ENCODE measurements at places on chromosomes 5 and 9.
A peak's percentile ranks its signal among the peaks of the same experiment; 100 is the strongest.

DNA sequence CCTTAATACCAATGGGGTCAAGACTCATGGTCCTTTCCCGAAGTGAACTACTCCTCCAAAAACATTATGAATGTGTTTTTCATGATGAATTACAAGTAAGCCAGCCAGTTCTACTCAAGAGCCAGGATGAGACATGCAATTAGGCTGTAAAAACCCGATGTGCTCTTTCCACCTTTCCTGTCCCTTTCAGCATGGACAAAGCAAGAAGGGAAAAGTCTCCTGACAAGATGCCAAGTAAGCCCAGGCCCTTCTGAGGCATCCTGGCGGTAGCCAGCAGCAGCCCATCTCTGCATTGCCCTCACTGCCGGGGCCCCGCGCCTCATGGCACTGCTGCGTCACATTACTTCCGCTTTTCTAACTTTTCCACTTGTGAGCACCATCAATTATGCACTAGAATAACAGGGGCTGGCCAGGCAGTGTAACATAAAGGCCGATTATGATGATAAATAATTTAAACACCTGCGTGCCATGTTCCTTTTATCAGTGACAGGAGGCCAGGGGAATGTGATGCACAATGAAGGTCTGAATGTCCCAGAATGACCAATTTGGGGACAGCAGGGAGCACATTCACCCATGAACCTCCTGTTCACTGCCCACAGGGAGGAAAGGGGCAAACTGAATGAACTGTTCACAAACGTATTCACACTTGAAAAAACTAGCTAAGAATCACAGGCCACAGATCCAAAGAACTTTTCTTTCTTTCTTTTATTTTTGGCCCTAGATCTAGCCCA lies 37.4 kb downstream of the EFNA5 start:
- DNase-seq = no peak

GRCh38 chr9:74770508-74771261 lies 117.0 kb downstream of the TRPM6 start:
- DNase-seq = peak; percentile 50

DNA sequence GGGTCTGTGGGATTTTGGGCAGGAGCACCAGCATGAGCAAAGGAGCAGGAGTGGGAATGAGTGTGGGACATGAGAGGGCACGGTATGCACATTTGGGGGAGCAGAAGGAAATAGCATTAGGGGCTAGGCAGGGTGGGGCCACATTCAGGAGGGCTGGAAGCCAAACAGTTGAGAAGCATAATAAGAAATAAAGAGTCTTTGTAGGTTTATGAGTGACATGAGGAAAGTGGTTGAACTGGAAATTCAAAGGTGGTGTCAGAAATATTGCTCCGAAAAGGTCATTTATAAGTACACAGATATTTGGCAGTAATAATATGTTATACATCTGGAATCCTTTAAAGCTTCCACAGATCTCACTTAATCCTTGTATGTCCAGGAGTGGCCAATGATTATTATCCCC lies 26.4 kb downstream of the ARHGEF28 start:
- no peak for DNase-seq

DNA sequence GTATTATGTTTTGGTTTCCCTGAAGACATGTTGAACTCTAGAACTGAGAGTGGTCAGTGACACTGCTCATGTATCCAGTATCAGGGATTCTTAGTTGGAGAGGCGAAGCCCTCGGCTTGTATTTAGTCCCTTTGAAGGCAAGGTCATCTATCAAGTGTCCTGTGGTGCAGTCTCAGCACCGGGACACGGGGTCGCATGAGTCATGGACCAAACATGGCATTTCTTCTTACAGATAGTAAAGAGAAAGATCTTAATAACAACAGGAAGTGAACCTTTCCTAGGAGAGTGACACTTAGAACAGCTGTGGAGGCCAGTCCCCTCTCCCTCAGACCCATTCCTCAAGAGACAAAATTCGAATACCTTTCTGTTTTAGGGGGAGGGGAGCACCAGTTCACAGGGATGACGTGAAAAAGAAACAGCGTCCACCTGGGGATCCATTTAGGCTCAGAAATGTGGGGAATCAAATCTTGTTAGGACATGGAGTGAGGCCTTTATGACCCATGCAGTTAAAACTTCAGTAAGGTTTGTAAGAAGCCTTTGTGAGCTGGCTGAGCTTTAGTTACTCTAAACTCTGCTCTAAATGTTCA lies 86.5 kb downstream of the ADGRV1 start:
- no peak for DNase-seq

DNA sequence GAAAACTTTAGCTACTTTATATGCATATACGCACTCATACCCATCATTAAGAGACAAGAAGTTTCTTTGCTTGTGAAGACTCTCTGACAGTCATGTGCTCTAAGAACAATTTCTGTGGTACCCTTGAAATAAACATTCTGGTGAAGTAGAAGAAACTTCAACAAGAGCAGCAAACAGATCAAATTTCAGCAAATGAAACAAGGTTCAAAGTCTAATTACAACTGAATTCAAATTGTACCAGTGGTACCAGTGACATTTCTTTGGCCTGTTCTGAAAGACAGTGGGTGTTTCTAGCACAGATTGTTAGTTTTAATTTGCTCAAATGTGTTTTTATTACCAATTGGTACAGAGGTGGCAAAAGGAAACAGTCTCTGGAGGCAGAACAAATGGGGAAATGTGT lies 391.0 kb downstream of the CHSY3 start:
- no peak for DNase-seq

GRCh38 chr5:74526111-74526510 lies 114.4 kb downstream of the ENC1 start:
- no peak for DNase-seq

DNA sequence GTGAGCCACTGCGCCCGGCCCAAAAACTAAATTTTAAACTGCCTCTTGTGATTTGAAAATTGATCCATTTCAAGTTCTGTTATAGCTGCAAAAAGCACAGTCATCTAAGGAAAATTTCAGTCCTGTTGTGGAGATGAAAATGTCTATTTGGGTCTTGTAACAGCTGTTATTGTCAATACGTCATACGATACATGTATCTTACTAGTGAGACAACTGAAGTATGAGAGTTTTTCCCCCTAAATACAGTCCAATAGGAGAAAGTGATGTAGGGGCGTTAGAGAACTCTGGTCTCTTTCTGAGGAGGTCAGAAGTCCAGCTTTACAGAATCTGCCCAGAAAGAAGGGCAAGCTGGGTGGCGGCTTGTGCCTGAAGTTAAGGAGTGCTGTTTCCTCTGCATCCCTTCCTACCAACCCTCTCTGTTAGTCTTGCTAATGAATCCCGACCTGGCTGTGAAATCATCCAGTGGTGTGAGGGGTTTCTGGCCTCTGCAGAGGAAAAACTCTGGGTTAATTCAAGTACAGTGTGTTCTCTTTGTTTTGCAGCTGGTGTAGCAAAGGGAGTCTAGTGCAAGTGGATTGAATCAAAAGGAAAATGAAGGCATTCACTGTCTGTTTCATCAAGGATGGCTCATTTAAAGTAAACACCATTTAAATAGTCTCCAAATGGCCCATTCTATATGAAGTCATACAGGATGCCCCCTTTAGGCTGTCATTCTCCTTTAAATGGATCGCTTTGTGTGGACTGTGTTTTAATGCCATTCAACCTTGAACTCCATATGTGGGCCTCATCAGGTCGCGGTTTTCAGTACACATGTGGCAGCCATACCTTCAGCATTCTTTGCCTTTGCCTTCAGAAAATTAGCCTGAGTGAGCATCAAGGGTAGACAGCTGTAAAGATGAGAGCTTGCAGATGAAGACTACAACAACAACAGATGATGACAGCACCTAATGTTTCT lies 59.0 kb downstream of the AOPEP start:
- no peak for DNase-seq

DNA sequence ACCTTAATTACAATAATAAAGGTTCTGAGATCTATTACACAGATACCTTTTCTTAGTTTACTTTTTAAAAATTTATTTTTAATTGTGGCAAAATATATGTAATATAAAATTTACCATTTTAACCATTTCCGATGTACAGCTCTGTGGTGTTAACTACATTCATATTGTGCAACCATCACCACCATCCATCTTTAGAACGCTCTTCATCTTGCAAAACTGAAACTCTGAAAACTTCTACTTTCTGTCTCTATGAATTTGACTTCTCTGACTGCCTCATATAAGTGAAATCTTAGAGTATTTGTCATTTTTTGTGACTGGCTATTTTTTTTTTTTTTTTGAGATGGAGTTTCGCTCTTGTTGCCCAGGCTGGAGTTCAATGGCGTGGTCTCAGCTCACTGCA lies 26.8 kb downstream of the WWC1 start:
- no peak for DNase-seq

GRCh38 chr5:159135896-159136531 lies 36.3 kb upstream of the EBF1 start:
- no peak for DNase-seq

- DNase-seq = no peak
Observed at GRCh38 chr5:96660971-96661854, 963 bp upstream of the CAST start.

GRCh38 chr5:24364711-24365110 lies 280.1 kb downstream of the CDH10 start:
- DNase-seq = no peak

DNA sequence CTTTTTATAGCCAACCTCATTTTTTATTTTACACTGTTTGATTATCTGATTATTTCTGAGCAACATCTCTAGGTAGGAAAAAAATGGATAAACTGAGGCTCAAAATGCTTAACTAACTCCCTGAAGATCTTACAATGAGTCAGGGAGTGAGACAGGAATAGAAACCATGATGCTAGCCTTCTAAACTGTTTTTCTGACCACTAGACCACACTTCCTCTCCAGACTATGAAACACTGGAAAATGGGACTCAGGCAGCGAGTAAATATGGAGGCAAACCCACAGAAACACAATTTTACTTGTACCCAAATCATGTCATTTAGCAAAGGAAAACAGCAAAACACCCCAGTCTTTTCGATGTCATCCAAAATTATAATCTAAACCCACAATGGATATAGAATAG lies 129.9 kb upstream of the ANKH start:
- no peak for DNase-seq

- DNase-seq = no peak
Observed at GRCh38 chr9:114588210-114588609, 641 bp downstream of the ATP6V1G1 start.

- no peak for DNase-seq
Observed at GRCh38 chr9:110499608-110500007, 79.9 kb downstream of the SVEP1 start.

- no peak for DNase-seq
Observed at GRCh38 chr5:151906246-151906645, 18.4 kb downstream of the GLRA1 start.

GRCh38 chr5:134524826-134525682 lies at the start of gene JADE2:
Gene JADE2 (plus strand): TSS chr5:134525670. CDS start chr5:134535858, 10,188 bp downstream.
- DNase-seq = peak; percentile 74

DNA sequence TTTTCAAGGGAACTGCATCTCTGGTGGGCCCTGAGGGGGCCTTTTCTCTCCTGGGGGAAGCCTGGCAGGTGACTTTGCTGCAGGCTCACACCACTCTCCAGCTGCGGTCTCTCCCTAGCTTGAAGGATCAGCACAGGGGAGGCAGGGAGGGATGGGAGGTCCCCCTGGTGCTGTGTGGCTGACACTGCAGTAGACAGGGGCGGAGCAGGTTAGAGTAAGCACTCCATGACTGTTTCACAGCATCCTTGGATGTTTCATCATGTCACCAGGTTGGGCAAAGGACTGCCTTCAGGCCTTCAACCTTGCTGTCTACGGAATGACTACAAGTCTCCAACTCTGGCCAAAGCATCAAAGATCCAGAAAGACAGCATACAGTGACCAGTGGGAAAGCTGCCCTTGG lies 470.7 kb downstream of the CDK5RAP2 start:
- DNase-seq = no peak

DNA sequence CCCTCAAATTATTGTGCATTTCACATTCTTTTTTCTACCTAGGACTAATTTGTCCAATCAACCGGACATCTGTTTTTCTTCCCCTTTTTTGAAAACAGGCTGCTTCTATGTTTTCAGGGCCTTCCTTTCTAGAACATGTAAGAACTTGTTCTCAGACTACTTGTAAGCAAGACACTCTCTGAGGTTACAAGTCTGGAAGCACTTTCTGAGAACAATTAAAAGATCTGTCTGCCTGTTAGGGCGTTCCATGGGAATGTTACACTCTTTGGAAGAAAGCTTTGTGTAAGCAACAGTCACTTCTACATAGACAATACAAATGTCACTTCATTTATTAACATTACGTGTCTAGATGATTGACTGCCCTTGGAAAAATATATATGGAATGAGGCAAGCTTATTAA lies 50.9 kb upstream of the HSPB3 start:
- DNase-seq = no peak

GRCh38 chr5:96870094-96871026 lies 5.9 kb upstream of the ERAP2 start:
- DNase-seq = peak; percentile 40

- no peak for DNase-seq
Observed at GRCh38 chr9:121672986-121673385, 21.6 kb downstream of the DAB2IP start.

GRCh38 chr5:120160124-120160895 lies 303.8 kb upstream of the PRR16 start:
- no peak for DNase-seq

GRCh38 chr5:170439223-170439943 lies 50.2 kb upstream of the KCNMB1 start:
- no peak for DNase-seq

DNA sequence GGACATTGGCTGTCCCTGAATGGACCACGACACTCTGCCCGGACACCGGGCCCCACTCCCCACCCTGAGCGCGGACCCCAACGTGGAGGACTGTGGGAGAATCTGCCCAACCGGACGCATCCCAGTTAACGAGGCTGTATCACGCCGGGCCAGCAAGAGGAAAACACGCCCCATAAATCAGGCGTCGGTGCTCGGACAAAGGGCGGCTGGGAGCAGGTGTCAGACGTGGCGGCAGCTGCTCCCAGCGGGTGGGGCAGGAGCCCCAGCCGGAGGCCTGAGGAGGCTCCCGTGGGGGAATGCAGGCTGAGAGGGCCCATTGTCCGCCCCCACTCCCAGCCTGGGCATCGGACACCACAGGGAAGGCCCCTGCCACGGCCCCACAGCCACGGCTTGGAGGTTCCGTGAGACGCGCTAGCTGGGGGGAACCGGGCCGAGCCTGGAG lies 19.2 kb downstream of the NOTCH1 start:
- DNase-seq = no peak

DNA sequence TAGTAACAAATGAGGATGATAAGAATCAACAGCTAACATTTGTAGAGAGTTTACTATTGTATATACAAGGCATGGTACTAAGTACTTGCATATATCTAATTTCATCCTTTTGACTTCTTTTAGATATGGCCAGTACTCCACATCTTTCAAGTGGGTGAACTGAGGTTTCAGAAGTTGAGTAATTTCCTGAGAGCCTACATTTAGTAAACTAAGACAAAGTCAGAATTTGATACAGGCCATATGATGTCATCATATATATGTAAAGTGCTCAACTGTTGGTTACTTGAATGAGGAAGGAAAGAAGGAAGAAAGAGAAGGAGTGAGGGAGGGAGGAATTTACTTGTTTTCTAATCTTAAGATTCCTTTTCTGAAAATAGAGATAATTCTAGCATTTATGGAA lies 52.8 kb downstream of the GRIA1 start:
- DNase-seq = no peak

DNA sequence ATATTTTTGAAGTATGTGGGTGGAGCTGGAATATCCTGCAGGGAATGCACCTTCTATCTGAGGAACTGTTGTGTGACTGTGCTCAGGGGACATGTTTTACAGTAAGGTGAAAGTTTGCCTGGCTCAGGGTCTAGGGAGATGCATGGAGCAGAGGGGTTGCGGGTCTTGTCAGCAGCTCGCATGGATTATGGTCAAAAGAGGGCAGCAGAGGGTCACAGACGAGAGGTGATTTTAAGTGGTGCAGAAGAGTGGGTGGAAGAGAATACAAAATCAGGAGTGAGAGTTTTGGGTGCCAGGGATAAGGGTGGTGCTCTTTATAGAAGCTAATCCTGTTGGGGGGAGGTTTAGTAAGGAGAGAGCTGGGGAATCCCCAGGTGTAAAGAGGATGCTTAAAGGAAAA lies 53.5 kb upstream of the GRIN3A start:
- no peak for DNase-seq

Data from activated CD4-positive, CD25-positive, alpha-beta regulatory T cell treated with anti-CD3 and anti-CD28 coated beads, Interleukin-2, amount 50 U/mL, for 72 hours (primary cell).